ENCODE measurements at places on chromosomes 2 and 18.
A peak's percentile ranks its signal among the peaks of the same experiment; 100 is the strongest.

- DNase-seq = no peak
These were observed 11.6 kb downstream of the TRAPPC8 start for GRCh38 chr18:31931163-31931885.

- no peak for DNase-seq
These were observed 37.0 kb downstream of the EIF4E2 start for GRCh38 chr2:232587512-232587911.

DNA sequence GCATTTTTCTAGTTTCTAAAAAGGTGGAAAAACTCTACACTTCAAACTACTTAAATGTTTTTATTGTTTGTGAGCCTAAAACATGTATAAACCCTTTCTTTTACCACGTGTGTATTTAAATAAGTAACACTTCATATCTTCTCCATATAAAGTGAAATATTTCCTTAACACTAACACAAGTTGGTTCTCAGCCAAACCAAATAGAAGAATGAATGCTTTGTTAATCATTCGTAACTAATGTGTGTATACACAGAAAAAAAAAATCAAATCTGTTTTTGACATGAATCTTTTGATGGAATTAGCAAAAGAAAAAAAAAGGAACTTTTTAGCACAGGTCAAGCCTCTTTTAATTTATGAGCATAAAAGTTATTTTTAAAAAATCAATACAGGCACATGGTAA lies 89.3 kb downstream of the EHBP1 start:
- no peak for DNase-seq

DNA sequence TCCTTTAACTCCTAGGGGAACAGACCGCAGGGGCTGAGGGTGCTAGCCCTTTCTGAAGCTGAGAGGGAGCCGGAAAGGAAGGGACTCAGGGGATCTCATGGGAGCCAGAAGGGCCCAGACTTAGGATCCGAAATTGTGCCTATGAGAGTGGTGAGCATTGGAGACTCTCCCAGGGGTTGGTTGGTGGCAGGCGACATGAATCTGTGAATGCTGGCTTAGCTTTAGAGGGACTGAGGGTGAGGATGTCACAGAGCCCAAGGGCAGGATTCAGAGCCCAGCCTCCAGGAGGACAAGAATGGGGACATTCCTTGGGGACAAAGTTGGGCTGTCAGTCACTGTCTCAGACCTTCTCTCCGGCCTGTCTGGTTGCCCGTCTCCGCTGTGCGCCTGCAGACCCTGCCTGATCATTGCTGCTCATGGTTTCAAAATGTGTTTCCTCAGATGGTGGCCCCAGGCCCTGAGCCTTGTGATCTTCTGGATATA lies 17.5 kb downstream of the GNLY start:
- DNase-seq = no peak

DNA sequence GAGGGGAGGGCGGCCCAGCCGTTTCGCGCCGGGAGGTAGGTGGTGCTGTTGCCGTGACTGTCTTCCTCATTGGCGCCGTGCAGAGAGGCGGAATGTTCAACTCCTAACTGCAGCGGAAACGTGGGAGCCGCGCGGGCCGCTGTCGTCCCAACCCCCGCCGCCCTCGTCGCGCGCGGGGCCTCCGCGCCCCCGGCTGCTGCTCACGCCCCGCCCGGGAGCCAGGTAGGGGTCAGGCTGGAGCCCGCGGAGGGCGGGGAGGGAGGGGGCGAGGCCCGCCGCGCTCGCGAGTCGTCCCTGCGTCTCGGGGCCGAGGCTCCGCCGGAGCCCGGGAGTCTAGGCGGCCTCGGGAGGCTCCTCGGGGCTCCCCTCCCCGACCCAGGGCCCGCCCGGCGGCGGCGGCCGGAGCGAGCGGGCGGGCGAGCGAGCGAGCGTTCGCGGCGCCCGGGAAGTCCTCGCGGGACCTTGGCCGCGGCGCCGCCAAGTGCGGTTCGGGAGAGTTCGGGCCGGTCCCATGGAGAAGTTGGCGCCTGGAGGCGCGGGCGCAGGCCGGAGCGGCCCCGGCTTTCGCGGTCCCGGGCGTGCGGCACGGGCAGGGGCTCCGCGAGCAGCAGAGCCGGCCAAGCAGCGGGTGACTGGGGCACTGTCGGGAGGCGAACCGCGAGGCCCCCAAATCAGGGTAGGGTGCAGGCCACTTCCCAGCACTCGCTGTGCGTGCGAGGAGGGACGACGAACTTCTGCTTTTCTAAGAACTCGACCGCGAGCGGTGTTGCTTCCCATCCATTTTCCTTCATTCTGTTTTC lies at the start of gene MAP3K20:
TSS of gene MAP3K20 (plus strand) at position 66 of the 800 bp plus-strand sequence. CDS start 15,186 bp downstream, outside the sequence.
- DNase-seq = peak; percentile 59

DNA sequence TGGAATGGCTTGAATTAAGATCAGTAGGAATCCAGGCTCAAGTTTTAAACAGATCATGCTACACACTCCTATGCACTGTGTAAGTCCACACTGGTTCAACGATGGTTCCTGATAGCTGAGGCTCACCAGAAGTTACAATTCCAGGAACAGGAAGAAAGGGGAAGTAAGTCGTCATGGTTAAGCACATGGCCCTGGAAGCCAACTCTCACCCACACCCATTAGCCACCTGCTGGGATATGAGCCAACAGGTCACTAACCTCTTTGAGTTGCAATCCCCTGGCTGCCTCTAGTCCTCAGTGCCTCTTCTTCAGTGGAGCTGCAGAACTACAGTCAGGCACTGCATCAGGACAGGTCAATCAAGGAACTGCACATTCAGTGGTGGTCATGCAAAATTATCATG lies 133.5 kb downstream of the TMEM182 start:
- DNase-seq = no peak

GRCh38 chr2:45072862-45073237 lies 63.6 kb upstream of the SIX2 start:
- no peak for DNase-seq

GRCh38 chr2:72864500-72864899 lies 22.7 kb upstream of the SPR start:
- no peak for DNase-seq

GRCh38 chr2:9885036-9885684 lies 41.9 kb downstream of the TAF1B start:
- no peak for DNase-seq

GRCh38 chr2:72325592-72326422 lies 178.1 kb upstream of the CYP26B1 start:
- peak; percentile 53 for DNase-seq

- no peak for DNase-seq
These were observed 56.4 kb upstream of the MGAT5 start for GRCh38 chr2:134197445-134197844.

- no peak for DNase-seq
These were observed 1.4 kb downstream of the STARD7 start for GRCh38 chr2:96207073-96207773.

- peak; percentile 42 for DNase-seq
These were observed 96.5 kb upstream of the SERTAD2 start for GRCh38 chr2:64750001-64750816.

GRCh38 chr2:195632856-195633572 lies 24.0 kb upstream of the SLC39A10 start:
- no peak for DNase-seq

DNA sequence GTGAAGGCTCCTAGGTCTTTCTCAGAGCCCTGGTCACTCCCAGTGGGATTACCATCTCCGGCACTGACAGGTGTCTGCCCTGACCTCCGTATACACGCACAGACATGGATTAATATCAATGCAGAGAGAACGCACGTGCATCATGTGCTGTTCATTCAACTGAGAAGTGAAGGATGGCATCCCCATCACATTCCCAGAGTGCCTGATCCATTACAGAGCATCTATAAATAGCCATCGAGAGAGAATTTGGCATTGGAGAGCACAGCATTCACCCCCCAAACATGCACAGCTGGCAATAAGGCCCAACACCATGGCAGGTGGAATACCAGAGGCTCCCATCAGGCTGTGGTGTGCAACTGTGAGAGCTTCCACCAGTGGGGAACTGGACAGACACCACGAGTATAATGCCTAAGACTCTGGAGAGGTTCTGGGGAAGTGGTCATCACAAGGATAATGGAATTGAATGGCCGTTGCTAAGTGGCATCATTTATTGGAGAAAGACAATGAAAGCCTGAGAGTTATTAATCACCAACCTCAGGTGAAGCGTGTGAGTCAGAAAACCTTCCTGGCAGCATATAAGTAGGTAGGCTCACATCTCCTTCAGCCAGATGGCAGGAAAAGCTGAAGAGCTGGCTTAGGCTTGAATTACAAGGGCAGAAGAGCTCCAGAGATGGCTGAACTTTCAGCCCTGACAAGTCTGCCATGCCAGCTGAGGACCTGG lies 244.5 kb upstream of the ID2 start:
- no peak for DNase-seq

- DNase-seq = no peak
These were observed 22.4 kb upstream of the PMAIP1 start for GRCh38 chr18:59877361-59877760.

DNA sequence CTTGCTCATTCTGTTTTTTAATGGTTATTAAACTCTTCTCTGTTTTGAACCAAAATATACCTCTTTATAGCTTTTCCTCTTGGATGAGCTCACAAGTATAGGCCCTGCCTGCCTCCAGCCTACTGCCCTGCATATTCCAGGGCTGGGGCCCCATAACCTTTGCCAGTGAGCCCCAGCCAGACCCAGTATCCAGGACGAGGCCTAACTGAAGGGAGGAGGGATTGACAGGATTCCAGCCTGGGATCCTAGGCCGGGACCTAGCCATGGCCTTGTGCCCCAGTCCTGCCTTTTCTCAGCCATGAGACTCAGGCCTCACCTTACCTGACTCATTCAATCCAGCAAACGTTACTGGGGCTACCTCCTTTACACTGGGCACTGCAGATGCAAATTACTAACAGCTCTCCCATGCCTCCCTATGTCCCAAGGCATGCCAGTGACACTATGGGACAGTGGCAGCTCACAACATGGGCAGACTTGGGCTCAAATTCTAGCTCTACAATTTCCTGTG lies 159.2 kb downstream of the DDX1 start:
- no peak for DNase-seq

- no peak for DNase-seq
These were observed 51.8 kb downstream of the LIPG start for GRCh38 chr18:49613641-49614151.

GRCh38 chr2:230905448-230906421 lies 19.3 kb downstream of the GPR55 start:
- DNase-seq = no peak

DNA sequence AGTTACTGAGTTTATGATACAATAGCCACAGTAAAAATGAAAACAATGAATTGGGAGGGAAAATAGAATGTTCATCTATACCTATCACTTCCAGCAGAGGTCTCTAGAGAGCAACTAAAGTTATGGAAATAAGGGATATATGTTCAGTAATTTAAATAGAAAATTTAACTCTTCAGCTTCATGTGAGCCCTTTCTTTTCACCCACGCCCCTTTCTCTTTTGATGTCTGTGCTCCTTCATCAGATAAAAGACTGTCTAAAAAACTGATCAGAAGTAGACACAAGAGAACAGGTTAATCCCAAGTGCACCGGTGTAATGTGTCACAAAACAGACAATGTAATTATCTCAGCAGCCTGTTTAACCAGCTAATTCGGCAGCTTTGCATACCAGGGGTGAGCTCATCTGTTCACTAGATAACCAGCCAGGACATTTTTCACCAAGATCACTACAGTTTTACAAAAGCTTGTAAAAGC lies 238.5 kb upstream of the ERBB4 start:
- no peak for DNase-seq
